ENCODE measurements at places on chromosomes 2 and 18.

DNA sequence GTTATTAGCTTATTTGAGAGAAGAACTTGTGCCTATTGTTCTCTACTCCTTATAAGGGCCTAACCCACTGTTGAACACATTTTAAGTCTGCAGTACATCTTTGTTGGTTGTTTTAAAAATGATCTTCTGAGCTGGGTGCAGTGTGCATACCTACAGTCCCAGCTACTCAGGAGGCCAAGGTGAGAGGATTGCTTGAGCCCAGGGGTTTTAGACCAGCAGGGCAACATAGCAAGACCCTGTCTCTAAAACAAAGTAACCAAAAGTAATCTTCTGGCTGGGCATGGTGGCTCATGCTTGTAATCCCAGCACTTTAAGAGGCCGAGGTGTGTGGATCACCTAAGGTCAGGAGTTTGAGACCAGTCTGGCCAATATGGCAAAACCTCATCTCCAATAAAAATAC lies 25.8 kb upstream of the RAB10 start:
- DNase-seq = no peak

GRCh38 chr2:12402440-12403139 lies 314.1 kb upstream of the TRIB2 start:
- DNase-seq = no peak

DNA sequence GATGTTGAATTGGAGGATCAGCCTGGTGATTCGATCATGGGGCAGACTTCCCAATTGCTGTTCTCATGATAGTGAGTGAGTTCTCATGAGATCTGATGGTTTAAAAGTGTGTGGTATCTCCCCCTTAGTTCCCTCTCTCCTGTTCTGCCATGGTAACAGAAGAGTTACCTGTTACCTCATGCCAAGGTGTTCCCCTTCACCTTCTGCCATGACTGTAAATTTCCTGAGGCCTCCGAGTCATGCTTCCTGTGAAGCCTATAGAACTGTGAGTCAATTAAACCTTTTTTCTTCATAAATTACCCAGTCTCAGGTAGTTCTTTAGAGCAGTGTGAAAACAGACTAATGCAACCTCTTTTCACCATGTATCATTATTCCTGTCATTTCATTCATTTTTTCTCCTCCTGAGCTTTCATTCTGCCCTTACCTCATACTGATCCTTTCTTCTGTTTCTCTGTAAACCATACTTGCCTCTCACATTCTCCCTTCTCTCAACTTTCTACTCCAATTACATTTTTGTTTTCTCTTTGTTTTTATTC lies 22.0 kb downstream of the STARD6 start:
- no peak for DNase-seq

GRCh38 chr18:55400590-55401541 lies 187.1 kb downstream of the TCF4 start:
- DNase-seq = no peak

- DNase-seq = peak; percentile 47
Measured at GRCh38 chr18:48996901-48997463, 46.2 kb upstream of the SMAD7 start.

DNA sequence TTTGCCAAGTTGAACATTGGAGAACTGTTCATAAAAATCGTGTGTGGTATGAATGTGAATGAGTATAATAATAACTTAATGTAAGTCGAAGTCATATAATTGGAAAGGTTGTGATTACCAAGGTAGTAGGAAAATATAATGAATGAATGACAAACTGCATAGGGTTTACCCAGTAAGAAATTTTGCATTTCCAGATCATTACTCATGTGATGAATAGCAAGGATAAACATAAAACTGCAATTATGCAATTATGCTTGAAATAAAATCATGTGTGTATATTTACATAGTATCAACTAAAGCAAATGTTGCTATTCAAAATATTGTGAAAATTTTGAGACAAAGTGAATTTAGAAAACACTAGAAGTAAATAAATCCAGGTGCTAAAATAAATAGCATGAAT lies 1108.7 kb upstream of the TMEFF2 start:
- DNase-seq = no peak

GRCh38 chr2:172420216-172420615 lies 7.2 kb upstream of the ITGA6 start:
- no peak for DNase-seq

DNA sequence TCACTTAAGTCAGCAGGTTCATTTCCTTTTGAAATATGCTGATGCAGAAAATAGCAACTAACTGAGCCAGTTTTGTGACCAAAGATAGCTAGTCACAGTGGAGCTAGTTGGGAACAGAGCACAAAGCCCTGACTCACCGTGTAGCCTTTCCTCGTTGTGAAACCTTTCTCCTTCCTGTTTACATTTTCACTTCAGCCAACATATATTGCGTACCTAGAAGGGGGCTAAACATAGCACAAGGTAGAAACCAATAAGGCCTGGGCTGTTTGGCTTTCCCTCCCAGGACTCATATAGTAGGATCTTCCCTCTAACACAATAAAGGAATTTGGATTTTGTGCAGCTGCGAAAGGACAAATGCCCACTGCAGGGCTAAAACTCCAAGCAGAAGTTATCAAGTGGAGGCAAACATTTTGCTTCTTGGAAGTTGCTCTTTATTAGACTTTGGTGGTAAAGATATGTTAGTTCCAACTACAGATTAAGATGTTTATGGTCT lies 24.5 kb upstream of the LPIN2 start:
- peak; percentile 69 for DNase-seq

DNA sequence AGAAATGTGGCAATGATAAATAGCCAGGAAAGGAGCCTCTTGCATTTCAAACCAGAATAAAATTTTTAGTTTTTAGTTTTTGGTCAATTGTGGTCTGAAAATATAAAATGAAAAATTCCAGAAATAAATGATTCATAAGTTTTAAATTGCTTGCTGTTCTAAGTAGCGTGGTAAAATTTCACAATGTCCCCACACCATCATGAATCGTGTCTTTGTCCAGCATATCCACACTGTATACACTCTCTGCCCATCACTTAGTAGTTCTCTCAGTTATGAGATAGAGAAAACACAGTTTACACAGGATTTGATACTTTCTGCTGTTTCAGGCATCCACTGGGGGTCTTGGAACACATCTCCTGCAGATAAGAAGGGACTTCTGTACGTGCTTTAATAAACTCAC lies 783.9 kb downstream of the TSN start:
- no peak for DNase-seq

DNA sequence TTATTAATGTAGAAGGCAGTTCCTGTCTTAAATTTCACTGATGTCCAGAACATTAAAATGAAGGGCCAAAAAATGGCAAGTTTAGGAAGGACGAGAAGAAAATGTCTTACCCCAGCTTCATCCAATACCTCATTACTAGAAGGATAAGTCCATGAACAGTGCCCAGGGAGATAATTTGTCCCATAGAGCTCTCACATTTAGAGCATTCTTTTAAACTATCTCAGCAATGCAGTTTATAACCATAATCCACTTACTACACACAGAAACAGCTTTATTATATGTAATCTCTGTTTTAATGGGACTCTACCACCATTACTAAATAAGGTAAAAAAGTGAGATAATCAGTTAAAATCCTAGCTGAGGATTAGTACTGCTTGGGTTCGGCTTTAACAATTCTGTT lies 142.5 kb downstream of the PARD3B start:
- no peak for DNase-seq

DNA sequence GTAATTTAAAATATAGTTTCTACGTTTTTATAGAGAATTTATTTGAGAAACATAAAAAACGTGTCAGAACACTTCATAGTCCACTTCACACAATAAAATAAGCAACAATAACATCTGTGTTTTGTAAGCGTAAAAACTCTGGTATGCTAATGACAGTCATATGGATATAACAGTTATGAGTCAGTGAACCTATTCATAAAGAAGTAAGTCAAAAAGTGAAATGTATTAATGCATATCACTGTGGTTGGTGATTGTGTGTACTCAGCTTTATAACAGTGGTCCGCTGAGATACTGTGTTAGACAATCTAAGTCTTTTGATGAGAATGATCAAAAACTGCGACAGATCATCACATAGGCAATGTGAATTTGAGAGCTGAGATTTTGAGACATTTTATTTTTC lies 153.2 kb downstream of the WDR7 start:
- DNase-seq = no peak

DNA sequence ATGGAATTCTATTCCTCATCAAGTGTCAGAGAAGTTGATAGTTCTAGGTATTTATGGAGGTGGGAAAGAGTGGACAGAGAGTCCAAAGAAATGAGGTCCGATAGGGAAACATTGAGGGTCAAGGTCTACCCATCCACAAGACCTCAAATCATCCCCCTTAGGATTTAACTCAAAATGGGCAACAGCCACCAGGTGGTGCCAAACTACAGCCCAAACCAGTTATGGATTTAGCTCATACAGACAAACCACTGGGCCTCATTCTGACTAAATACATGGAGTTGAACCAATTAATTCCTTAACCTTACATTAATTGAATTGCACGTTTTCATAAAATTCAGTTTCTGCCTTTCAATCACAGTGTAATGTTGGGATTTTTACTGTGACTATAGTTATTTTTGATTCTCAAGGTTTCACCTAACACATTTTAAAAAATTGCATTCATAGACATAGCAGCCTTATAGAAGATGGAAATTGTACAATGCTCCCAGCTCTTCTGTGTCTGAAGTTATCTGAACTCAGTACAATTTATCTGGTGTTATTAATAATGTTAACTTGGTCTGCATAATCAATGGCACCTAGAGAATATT lies 98.2 kb upstream of the HNMT start:
- peak; percentile 65 for DNase-seq

- DNase-seq = peak; percentile 2
Measured at GRCh38 chr18:48693625-48694262, 154.9 kb downstream of the CTIF start.

DNA sequence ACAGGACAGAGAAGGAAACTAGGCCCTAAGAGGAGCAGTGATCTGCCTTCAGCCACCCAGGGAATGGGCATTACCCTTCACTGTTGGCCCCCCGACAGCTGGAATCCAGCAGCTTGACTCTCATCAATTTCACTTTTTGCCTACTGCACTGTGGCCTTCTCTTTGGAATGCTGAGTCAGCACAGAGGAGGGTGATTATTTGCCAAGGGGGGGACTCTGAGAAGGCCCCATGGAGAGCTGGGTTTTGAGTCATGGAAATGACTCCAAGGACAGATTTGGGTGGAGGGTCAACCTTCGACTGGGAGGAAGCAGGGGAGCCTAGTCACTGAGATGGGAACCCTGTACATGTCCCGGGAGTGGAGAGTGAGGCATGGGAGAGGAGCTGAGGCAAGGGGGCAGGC lies 38.1 kb upstream of the NTSR2 start:
- DNase-seq = no peak

GRCh38 chr2:96866986-96867755 lies 2.7 kb downstream of the SEMA4C start:
- no peak for DNase-seq

DNA sequence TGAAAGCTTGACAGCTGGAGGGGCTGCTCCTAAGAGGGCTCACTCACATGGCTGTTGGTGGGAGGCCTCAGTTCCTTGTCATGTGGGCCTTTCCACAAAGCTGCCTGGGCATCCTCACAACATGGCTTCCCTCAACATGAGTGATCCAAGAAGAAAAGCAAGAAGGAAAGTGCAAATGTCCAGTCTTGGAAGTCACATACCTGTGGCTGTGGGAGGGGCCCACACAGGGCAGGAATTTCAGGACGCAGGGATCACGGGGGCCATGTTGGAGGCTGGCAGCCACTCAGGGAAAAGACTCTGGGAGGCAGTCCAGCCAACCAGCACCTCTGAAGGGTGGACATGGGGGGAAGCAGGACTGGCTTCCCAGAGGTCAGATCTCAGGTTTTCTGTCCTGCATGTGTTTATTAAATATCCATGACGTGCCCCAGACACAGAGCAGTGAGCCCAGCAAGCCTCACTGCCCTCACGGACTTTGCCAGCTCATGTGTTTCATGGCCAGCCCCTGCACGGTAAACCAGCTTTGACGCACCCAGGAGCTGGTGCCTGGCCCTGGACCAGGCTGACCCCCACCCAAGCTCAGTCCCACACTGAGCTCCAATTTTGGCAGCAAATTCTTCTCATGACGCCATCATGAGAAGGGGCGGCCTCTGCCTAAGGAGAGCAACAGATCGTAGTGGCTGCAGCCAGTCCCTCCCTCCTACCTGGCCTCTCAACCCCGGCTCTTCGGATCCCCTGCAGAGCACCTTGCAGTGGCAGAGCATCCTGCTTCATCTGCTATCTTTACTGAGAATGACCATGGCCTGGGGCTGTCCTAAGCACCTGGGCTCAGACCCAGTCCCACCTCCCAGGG lies 34.7 kb upstream of the GPR17 start:
- DNase-seq = no peak

DNA sequence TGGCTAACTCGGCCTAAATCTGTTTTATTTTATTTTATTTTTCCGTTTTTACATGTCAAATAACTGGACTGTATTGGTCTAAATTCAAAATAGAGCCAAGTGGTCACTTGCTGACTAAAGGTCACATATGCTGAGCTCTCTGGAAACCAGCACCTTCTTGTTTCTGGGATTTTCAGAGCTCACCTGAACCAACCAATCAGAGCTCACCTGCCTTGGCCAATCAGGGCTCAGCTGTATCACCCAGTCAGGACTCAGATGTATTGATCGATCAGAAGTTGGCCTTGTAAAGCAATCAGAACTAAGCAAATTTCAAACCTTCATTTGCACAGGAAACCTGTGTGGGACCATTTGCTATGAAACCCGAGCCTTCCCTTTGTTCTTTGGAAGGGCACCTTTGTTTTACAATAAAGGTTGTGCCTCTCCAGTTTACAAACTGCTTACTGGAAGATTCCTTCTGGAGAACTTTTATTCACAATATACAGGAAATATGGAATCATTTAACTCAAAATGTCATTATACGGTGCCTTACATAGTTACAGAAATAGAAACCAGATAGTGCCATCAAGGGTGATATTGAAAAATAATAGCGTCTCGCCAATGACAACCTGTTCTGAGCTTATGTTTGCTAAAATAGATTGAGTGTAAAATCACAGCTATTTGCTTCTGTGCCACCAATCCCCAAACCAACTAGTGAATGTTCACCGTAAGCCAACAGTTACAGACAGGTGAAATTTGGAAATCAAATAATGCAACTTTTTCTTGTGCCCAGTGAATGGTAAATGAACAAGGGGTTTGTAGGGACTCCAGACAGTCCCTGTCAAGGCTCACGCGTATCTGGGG lies 17.3 kb upstream of the PSD4 start:
- DNase-seq = no peak

DNA sequence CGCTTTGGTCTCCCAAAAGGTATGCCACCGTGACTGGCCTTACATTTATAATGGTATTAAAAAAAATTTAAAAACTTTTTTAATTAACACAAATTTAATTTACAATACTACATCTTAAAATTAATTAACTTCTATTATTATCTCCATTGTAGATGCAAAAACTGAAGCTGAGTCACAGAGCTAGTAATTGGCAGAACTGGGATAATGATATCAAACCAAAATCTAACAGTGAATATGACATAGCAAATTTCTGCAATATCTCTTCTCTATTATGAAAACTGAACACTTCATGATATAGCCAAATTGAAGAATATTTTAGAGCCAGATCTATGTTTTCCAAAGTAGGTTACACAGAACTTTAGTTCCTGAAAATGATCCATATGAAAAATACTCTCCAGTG lies 66.4 kb upstream of the CHAC2 start:
- no peak for DNase-seq
